8988T (cell line): ENCODE measurements at places on chromosomes 1 and 21.

- no peak for DNase-seq
These were observed 6.1 kb upstream of the NPHP4 start for GRCh38 chr1:5998051-5998905.

DNA sequence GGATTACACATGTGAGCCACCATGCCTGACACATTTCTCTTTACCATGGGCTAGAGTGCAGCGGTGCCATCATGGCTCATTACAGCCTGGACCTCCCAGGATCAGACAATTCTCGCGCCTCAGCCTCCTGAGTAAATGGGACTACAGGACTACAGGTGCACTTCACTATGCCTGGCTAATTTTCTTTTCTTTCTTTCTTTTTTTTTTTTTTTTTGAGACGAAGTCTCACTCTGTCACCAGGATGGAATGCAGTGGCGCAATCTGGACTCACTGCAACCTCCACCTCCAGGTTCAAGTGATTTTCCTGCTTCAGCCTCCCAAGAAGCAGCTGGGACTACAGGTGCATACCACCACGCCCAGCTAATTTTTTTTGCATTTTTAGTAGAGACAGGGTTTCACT, 14.8 kb upstream of the KIF1B start:
- no peak for DNase-seq

- no peak for DNase-seq
These were observed 11.4 kb upstream of the ADAR start for GRCh38 chr1:154619181-154619948.

- no peak for DNase-seq
These were observed 38.7 kb downstream of the GFI1 start for GRCh38 chr1:92447976-92448375.

- no peak for DNase-seq
These were observed 19.1 kb upstream of the ATP2B4 start for GRCh38 chr1:203607533-203607873.
